ENCODE measurements at places on chromosomes 3 and 15. TPM values are rescaled to one million over a fixed set of nuclear protein-coding genes. Genes with fewer than 3 reads are reported as not detected.

DNA sequence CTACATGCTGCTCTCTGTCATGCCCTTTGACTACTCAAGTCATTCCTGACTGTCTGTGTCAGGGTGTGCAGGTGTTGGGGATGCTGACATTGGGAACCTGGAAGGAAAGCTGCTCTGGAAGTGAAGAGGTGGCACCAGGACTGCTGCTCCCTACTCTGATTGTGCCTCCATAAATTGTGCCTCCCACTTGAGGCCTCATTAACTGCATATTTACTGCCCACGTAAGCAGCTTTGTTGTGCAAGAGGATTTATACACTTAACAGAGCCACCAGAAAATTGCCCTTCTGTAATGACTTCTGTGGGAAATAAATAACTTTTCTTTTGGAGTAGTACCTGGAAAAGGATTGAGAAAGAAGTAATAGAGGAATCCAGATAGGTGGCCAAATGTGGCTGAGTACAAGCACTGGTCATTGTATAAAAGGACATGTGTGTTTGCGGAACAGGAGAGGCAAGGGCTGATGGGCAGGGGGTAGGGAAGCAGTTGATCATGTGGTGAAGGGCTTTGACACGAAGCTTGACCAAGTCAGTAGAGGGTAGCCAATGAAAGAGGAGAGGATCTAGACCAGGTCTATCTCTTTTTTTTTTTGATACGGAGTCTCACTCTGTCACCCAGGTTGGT, 24.8 kb downstream of the IL20RB start:
- no peak for DNase-seq

- no peak for DNase-seq
Measured at GRCh38 chr15:69881302-69881670, 216.4 kb downstream of the TLE3 start.

- DNase-seq = no peak
Measured at GRCh38 chr3:177320765-177321247, 123.5 kb upstream of the TBL1XR1 start.

DNA sequence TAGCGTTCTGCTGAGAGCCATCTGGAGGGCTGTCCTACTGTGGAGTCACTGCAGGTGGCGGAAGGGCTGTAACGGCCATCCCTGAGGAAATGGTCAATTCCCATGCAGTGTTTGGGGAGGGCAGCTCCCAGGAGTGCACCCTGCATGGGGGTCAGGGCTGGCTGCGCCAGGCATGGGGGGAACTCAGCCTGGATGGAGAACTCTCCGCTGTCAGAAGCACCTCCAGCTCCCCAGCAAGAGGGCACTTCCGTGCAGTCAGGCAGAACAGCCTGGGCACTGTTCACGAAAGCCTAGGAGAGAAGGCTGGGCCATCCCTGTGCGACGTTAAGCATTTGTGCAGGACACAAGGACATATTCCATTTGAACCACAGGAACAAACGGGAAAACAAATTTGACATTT, 105.2 kb downstream of the LRIG1 start:
- DNase-seq = no peak

DNA sequence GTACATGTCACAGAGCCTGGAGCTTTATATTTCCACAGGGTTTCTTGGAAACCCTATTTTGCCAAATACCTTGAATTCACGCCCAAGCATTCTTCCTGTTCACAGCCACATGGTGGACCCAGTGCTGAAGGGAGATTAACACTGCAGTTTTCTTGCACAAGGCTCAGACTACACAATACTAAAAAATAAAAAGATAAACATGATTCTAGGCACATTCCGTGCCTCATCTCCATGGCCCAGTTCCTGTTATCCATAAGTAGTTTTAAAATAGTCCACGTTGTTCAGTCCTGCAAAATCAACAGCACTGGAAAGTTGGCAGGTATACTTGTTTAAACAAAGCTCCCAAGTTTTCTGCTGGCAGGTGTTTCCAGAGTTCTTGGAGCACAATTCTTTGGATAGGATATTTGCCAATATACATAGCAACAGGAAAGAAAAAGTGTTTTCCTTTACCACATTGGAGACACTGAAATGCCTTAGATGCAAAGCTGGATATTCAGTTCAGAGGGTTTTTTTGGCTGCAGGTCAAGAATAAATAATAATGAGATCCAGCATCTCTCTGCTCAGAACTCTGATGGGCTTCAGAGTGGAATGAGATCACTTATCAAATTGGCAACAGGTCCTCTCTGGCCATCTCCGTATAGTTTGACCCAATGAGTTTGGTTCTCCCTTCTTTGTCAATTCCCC, 88.1 kb upstream of the TGFBR2 start:
- no peak for DNase-seq

DNA sequence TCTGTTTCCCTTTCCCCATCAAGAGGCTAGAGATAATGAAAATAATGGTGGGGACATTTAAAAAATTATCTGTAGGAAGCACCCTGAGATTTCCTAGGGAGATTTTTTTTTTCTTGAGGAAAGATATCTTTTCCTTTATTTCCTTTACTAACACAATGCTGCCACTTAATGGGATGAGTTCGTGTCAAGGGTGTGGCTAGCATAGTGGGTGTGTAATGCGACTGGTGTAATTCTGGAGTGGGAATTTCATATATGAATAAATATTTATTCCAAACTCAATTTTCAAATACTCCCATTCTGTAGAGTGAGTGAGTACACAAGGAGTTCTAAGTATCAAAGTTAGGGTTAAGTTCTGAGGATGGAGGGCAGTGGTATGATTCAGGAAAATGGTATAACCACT, 66.1 kb upstream of the GALNT15 start:
- DNase-seq = no peak

DNA sequence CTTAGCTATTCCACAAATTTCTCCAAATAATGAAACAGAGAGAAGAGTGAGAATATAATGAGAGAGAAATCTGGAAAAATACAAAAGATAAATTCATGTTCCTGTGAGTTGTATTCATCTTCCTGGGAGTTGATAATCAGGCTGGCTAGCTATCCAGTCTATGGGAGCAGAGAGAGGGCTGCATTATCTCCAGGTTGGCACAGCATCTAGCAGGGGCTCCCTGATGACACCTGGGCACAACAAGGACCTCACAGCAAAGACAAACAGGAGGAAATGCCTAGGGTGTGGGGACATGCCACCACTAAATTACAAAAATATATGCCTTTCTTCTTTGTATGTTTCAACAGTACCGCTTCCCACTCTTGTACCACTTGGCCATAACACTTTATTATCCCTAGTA, 1.9 kb downstream of the EHD4 start:
- no peak for DNase-seq

DNA sequence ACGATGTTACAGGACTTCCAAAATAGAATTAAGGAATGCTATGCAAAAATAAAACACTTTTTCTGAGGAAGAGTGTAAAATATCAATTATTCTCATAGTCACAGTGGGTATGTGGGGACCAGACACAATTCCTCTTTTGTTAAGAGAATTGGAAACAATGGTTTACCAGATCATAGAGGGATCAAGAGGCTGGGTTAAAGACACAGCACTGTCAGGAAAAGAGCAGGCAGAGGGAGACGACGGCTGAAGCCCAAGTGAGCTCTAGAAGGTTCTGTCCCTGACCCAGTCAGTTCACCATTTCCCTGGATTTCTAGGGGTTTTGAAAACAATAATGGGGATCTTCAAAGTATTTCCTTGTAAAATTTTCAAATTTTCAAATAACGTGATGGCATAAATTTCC, 54.0 kb upstream of the POLR2M start:
- DNase-seq = no peak

DNA sequence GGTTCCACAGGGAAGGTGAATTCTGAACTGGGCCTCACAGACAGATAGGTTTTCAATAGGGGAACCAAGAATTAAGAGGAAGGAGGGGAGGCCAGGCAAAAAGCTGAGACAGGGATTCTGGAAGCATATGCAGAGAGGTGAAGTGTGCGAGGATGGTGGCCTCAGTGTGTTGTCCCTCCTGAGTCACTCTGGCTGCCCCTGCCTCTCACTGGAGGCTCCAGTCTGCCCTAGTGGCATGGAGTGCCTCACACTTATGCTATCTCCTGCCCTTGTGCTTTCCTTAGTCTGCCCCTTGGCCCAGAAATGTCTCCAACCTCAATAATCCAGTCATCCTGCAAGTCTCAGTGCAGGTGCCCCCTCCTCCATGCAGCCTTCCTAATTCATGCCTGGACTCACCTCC, 32.2 kb upstream of the RBP1 start:
- DNase-seq = no peak

DNA sequence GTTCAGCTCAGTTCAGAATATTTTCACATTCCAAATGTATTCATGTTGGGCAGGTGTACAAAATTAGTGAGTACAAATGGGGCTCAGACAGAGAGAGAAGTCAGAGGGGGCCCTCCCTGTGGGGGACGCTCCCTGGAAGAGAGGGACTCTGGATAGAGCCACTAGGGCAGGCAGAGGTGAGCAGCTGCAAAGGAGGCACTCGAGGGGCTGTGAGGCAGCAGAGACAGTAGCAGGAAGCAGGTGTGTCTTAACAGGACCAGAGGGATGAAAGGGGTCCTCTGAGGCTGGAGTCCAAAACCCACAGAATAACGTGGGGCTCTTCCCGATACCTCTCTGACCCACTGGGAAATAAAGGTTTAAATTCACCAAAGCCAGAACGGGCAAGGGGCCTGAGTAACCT, 127.1 kb downstream of the MEGF11 start:
- no peak for DNase-seq

GRCh38 chr3:69144631-69145245, 22.3 kb upstream of the LMOD3 start:
- no peak for DNase-seq

Gene LRRC3B
- polyA plus RNA-seq = 2.1 TPM

Gene CACNA2D2
- polyA plus RNA-seq = 13.9 TPM

Gene ZNF385D
- 18.8 TPM for polyA plus RNA-seq

Gene PATL2
- polyA plus RNA-seq = 0.58 TPM

Gene SLC41A3
- polyA plus RNA-seq = 75.0 TPM

Gene FAIM
- 35.8 TPM for polyA plus RNA-seq

Measured in right renal cortex interstitium (tissue), 3 donors.